ENCODE measurements at places on chromosomes 7 and 10.
A peak's percentile ranks its signal among the peaks of the same experiment; 100 is the strongest.

- no peak for DNase-seq
These were observed 142.0 kb upstream of the NAMPT start for GRCh38 chr7:106426803-106427202.

DNA sequence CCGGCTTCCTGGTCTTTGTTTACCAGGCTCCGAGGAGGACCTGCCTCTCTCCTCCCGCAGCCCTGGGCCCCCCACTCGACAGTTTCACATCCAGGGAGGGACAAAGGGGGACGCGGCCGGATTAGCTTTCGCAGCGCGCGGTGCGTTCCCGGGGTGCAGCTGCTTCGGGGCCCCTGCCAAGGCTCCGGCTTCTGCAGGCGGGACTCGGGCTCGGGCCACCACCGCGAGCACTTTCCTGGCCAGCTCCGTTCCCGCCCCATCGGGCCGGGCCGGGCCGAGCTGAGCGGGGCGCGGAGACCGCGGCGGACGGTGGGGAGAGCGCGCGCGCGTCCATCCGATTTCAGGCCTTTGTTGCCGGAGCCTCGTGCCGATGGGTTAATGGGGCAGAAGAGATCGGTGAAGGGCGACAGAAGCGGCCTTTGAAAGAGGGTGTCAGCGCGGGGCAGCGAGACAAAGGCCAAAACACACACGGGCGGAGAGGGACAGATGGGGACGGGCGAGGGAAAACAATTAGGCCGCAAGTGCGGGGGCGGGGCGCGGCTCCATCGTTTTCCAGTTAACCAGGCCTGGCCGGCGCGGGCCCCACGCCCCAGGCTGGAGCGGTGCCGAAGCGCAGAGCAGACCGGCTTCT is 8.5 kb upstream of the UNCX start:
- DNase-seq = no peak

DNA sequence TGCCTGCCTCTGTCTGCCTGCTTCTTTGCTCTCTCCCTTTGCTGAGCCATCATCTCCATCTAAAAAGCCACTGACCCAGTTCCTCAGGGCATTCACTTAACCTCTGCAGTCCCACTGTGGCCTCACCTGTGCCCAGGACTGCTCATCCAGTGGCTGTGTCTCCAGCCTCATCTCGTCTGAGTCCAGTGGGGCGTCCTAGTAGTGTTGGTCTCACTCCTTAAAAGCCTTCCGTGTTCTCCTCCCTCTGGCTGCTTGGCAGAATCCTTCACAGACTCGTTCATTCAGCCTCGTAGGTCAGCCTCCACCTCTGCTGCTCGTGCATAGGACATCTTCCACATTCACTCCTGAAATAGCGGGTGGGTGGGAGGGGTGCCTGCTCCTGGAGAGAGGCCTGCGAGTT is 7.3 kb downstream of the RARRES2 start:
- no peak for DNase-seq

GRCh38 chr7:96221888-96222287 is 100.0 kb downstream of the SLC25A13 start:
- DNase-seq = no peak

DNA sequence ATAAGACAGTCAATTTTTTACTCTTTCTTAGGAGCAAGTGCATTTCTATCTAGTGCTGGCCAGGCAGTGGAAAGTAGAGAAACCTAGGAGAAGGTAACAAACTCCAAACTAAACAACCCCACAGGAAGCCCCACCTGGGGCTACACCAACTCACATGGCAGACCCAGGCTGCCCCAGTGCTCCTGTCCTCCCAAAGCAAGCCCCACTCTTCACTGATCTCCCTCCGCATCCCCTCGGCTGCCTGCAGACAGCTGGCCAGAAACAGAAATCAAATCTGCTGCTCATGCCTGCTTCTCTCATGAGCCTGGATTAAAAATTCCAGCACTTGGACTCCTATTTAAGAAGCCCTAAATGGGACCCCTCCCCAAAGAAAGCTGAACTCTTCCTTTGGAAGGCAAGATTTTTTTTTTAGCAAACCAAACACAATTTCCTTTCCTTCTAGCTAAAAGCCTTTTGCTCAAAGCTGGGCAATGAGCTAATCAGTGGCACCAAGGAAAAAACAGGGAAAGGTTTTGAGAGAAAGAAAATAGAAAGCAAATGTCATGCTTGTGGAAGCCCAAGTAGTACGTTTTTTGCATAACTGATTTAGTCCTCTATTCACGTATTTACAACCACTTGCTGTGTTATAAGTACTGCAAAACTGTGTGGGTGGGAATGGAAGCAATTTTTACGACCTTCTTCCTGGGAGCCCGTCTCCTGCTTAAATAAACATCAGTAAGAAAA is 10.8 kb downstream of the PDE1C start:
- no peak for DNase-seq

DNA sequence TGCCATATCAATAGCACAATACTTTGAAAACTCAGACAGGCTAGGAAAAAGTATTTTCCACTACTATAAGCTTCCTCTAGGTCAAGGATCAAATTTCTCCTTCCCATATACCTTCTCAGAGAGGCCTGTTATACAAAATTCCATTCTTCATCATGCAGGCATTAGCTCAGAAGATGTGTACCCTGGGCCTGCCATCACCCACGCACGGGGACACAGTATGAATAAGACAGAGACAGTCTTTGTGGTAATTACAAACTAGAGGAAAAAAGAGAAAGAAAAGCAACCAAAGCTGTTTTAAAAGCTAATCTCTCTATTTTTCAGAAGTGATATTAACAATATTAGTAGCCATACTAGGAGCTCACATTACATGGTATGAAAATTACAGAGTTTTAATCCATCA is 236.8 kb upstream of the AOAH start:
- no peak for DNase-seq

DNA sequence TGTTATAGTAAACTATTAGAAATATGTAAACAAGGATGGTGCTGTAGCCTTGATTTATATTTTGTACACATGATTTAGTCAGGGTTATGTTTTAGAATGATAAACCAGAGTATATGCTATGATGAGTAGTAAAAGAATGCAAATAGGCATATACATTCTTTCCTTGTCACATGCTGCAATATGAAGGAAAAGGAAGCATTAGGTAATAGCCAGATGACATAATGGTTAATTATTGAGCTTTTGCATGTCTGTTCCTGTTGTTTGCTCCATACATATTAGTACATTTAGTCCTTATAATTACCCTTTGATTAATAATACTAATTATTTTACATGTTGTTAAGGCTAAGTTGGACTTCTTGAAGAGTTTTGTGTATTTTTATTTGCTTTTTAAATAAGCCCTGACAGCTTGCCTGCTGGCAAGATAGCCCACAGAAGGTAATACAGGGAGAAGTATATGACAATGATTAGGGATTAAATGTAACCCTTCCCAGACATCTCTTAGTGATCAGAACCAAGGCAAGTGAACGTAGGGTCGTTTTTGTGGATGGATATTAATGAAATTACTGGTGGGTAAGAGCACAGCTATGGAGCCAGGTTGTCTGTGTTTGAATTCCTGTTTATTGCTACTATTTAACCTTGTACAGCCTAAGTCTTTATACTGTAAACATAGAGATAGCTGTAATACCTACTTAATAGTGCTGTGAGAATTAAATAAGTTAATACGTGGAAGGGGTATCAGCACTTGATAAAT is 68.4 kb downstream of the PHTF2 start:
- peak; percentile 81 for DNase-seq

DNA sequence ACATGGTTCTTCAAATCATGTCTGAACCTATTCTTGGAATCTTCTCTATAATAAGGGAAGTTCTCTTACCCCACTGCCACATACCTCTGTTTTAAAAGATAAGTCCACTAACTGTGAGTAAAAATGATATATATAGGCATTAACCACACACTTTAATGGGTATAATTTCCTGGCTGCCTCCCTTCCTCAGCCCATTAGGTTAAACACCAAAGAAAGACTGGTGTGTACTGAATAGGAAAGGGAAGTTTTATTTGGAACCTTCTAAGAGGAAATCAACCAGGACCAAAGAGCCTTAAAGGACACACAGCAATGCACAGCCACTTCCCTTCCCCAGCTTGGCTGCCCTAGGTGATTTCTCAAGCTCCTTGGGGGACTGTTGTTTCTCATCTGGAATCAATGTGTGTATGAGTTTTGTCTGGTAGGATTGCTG is 5.0 kb upstream of the WBP1L start:
- no peak for DNase-seq

- DNase-seq = no peak
These were observed 171.1 kb upstream of the KLF6 start for GRCh38 chr10:3955955-3956617.

DNA sequence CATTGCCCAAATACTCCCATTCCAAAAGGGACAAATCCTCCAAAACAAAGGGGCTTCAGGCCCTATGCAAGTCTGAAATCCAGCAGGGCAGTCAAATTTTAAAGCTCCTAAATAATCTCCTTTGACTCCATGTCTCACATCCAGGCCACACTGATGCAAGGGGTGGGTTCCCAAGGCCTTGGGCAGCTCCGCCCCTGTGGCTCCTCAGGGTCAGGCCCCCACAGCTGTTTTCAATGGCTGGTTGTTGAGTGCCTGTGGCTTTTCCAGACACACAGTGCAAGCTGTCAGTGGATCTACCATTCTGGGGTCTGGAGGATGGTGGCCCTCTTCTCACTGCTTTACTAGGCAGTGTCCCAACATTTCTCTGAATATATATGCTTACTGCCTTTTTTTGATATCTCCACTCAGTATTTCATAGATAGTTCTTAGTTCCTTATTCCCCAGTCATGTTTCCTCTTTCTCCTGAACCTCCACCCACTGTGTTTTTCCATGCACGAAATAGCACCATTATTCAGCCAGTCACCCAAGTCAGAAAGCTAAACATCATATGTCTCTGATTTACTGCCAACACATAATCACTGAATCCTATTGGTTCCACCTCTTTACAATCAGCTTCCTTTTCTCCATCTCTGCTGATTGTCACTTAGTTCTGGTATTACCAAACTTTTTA is 172.6 kb upstream of the CACNA2D1 start:
- no peak for DNase-seq

DNA sequence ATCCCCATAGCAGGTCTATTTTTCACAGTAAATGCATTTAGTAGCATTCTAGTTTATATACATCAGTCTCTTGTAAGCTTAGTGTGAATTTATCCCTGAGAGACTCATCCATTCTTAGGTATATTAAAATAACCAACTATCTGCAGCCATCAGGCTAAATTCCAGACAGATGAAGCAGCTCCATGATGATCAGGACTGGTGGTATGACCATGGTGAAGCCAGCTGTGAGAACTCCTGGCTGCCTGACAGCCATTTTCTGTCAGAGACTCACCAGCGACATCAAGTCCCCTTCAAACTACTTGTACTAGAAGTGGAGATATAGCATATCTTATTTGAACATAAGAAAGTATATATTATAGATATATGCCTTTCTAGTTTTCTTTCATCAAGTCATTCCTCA is 70.3 kb upstream of the GSDME start:
- DNase-seq = no peak

DNA sequence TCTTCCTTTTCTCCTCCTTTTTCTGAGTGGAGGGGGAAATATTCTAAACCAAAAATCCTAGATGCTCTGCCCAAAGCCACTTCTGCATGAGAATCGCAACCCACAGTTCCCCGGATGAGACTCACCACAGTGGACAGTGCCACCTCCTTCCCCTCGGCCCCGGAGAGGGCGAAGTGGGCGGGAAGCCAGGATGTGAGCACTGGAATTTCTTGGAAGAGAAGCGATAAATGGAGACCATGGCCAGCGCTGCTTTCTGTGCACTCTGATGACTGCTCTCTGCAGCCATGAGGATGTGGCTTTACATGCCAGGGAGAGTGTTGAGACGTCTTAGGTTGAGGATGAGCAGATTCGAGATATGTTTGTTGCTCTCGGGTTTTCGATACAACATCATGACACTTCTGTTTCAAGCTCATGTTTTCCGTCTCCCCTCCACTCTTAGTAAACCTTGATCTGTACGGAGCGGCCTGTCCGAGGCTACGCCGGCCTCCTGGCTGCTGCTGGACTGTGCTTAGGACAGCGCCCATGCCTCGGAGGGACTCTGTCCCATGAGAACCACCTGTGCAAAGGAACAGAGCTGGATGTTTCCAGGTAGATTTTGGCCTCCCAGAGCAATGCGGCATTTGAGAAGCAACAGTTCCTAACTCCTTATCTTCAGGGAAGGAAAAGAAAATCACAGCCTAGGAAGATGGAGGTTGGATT is 414.6 kb upstream of the FOXK1 start:
- DNase-seq = no peak

DNA sequence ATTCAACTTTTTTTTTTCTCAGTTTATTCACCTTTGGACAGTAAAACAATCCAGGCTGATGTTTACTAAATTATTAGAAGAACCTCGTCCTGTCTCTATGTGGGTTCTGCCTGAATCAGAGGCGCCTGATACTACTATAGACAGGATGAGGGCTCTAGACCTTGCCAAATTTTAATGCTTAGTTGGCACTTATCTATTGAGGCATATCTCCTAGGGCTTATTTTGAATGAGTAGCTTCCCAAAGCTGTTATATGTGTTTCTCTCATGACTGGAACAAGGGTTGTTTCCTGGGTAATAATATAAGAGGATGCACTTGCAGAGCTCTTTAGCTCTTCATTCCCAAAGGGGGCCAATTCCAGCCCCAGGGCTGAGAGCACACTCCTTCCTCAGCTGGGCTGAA is 23.6 kb downstream of the HECW1 start:
- no peak for DNase-seq

- peak; percentile 22 for DNase-seq
These were observed 150.2 kb upstream of the LRRN3 start for GRCh38 chr7:110940756-110941155.

DNA sequence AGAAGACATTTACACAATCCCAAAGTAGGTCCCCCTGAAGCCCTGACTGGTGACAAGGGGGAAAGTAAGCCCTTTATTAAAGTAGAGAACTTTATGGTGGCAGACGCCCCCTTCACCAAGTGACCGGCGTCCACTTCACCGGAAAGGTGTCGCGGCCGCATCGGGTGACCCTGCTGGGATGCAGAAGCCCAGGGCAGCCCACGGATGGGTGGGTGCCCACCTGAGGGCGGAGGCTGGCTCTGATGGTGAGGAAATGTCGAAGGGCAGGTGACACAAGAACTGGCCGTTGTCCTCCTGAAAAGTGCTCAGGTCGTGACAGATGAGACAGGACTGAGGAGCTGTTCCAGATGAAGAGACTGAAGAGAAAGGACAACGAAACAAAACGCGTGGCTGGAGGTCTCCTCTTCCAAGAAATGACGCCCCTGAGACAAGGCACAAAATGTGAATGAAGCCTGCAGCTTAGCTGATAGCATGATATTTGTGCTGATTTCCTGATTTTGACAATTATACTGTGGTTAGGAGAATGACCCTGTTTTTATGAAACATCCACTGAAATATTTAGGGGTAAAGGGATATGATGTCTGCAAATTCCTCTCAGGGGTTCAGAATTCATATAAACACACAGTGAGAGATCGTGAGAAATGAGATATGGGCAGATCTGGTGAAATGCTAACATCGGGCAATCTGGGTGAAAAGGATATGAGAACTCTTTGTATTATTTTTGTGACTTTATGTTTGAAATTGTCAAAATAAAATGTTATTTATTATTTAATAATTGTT is 123.9 kb downstream of the PRKAG2 start:
- DNase-seq = no peak

- DNase-seq = peak; percentile 17
These were observed 344.7 kb upstream of the NPSR1 start for GRCh38 chr7:34313289-34313688.

GRCh38 chr7:80630608-80631405 is 7.6 kb upstream of the CD36 start:
- no peak for DNase-seq

Measured in foreskin keratinocyte (primary cell).